ENCODE measurements at places on chromosomes 6 and 20. TPM values are rescaled to one million over a fixed set of nuclear protein-coding genes. Genes with fewer than 3 reads are reported as not detected.

DNA sequence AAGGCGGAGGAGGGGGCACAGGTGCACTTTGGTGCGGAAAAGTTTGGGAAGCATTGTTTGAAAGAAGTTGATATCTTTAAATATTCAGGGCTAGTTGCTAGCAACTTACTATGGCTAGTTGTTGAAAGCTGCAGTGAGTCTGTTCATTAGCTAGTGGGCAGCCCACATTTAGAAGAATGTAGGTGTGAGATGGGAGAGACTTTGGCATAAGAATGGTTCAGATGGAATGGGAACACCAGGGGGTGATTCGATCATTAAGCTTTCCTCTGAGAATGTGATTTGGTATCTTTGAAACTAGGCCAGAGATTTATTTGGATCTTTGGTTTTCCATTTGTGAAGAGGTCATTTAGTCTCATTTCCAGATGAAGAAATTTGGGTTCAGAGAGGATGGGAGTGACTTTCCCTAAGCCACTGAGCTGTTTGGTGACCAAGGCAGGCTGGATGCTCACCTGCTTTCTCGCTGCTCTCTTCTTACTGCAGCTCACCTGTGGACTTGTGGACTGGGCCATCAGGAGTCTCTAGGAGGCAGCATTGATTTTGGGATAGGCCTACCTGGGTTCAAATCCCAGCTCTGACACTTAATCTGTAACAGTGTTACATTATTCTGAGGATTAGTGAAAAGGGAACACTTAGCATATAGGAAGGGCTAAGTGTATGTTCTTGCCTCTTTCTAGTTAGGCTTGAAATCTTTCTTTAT, 62.9 kb downstream of the CARMIL1 start:
- no peak for DNase-seq

DNA sequence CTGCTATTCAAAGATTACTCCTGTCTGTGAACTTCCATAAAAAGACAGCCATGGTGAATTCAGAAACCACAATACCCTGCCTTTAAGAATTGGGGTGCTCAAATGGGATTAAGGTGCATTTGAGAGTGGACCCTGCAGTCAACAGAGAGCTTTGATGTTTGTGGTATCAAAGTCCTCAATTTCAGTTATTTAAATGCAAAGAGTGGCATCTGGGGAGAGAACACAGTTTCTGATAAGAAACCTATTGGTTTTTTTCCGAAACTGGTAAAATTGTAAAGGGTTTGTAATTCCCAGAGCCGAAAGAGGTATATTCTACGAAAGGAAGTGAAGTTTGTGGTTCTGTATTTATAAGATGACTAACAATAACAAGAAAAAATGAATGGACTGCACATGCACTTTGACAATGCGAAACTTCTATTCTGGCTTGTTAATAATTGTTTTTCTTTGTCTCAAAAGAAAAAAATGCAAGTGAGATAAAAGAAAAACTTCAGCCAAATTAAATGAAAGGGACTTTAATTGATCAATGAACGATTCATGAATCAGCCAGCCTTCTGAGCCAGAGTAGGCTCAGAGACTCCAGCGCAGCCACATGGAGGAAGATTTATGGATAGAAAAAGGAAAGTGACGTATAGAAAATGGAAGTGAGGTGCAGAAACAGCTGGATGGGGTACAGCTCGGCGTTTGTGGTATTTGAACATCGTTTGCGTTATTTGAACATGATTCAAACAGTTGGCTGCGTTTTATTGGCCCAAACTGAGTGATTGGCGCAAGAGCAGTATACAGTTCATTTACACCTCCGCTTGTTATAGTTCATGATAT, 70.5 kb upstream of the DUSP22 start:
- DNase-seq, result no peak

DNA sequence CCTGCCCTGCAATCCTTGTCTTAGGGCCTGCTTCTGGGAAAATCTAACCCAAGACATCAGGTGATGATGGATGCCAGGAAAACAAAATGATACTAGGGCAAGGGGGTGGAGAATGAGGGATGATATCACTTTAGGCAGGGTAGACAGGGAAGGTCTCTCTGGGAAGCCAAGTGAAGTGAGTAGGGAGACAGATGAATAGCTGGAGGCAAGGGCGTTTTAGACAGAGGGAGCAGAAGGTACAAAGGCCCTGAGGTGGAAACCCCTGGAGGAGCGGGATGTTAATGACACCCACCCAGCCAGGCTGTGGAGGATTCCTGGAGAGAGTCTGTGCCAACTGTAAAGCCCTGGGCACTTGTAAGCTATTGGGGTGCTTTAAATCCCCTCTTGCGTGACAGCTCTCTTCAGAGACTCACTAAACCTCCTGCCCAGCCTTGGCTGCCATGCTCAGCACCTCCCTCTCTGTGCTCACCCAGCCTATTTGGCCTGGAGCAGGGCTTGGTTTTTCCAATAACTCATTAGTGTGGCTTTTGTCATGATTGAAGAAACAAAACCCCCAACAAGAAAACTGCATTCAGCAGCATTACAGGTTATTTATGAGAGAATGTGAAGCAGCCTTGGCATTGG, 12.4 kb upstream of the MDGA1 start:
- DNase-seq, result no peak

- no peak for DNase-seq
Observed at GRCh38 chr20:50567860-50568548, 57.8 kb downstream of the PTPN1 start.

DNA sequence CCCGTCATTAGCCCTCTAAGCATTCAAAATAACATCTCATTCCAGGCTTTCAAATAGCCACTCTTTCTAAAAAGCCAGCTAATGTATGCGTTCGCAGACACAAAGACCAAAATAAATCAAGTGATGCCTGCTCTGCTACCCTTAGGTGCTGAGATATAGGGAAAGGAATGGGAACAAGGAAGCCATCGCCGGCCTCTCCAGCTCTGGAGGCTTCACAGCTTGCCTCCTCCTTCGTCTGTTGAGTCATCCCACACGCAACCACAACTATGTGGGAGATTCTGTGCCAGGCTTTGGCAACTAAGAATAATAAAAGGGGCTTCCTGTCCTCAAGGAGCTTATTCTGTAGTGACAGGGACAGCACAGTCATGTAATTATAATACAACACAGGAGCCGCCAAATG, 27.3 kb upstream of the SLC22A23 start:
- no peak for DNase-seq

- DNase-seq, result no peak
Observed at GRCh38 chr20:40390654-40391053, 298.4 kb downstream of the MAFB start.

- DNase-seq, result no peak
Observed at GRCh38 chr6:90436403-90436802, 139.8 kb upstream of the BACH2 start.

GRCh38 chr20:50464026-50464724, 46.0 kb upstream of the PTPN1 start:
- peak; percentile 52 for DNase-seq

- DNase-seq, result no peak
Observed at GRCh38 chr6:74598462-74599393, 607.1 kb downstream of the COL12A1 start.

DNA sequence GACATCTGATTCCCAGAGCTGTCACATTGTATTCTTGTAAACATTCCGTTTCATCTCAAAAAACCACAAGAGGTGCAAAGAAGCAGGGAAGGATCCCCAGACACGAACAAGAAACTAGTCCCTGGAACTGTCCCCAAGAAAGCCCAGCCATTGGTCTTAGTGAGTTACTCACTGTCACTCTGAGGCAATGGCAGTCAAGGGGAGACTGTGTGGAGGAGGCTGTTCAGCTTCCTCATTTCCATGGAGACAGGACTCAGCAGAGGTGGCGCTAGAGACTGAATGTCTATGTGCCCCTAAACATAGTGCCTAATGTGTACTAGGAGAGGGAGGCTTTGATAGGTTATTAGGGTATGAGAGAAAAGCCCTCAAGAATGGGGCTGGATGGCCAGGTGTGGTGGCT, 11.1 kb downstream of the ULBP1 start:
- DNase-seq, result no peak

DNA sequence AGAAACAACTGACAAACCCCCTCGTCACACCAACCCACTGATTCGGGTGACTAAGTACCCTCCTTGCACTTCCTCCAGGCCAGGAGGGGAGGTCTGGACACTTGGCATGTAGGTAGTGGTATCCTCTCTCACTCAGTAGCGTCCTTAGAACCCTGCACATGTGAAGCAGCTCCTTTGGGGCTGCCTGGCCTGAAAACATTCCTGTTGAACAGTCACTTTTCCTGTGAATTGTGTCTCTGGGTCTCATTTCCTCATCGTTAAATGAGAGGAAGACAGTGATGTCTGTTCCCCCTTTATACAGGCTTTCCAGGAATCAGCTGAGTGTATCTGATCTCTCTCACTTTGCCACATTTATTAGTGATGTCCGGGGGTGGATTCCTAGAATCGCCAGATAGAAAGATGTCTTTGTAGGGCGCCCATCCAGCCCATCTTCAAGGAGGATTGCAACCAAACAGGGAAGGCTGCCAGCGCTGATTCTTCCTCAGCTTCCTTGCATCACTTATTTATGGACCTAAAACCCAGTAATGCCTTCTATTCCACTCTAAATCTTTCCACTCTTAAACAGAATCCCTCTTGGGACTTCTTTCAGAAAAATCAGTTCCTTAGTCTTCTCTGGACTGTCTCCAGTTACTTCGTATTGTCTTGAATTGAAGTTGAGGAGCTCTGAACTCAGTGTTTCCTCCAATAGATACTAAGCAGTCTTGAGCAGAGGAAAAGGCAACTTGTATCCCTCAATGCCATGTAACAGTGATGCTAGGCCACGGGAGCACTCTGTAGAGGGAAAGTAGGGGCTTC, 9.4 kb upstream of the POPDC3 start:
- no peak for DNase-seq

The LHFPL5 gene
- total RNA-seq, result not detected

The COL20A1 gene
- not detected for total RNA-seq
